ENCODE measurements at places on chromosomes 5 and 9. TPM values are rescaled to one million over a fixed set of nuclear protein-coding genes. Genes with fewer than 3 reads are reported as not detected.

The ENTR1 gene
- total RNA-seq: 32.2 TPM

The CCL21 gene
- total RNA-seq: 0.81 TPM

The WWC1 gene
- 7.6 TPM for total RNA-seq

The ADAM19 gene
- total RNA-seq: 8.0 TPM

The NKD2 gene
- total RNA-seq: 13.9 TPM

The BAAT gene
- total RNA-seq: 0.06 TPM

The SLC25A46 gene
- total RNA-seq: 49.1 TPM

The HK3 gene
- not detected for total RNA-seq

The GABBR2 gene
- total RNA-seq: not detected

The PNPLA7 gene
- total RNA-seq: 3.3 TPM

The CSF1R gene
- total RNA-seq: 0.15 TPM

The C5orf52 gene
- total RNA-seq: not detected

The PCDHGA1 gene
- total RNA-seq: 1.3 TPM

The MSX2 gene
- total RNA-seq: 7.0 TPM

The SLC6A3 gene
- total RNA-seq: not detected

The UAP1L1 gene
- total RNA-seq: 6.0 TPM

The DAB2IP gene
- total RNA-seq: 5.8 TPM

The ABO gene
- not detected for total RNA-seq

The C9orf153 gene
- not detected for total RNA-seq

The SPINK1 gene
- total RNA-seq: not detected

The INSL4 gene
- not detected for total RNA-seq

The EFCAB9 gene
- total RNA-seq: not detected

The PKN3 gene
- 1.2 TPM for total RNA-seq

The C9orf50 gene
- 0.12 TPM for total RNA-seq

The ENTPD8 gene
- total RNA-seq: not detected

The WNK2 gene
- total RNA-seq: not detected

The F2RL2 gene
- 8.2 TPM for total RNA-seq

The EGFL7 gene
- 35.9 TPM for total RNA-seq

The INSYN2B gene
- 14.5 TPM for total RNA-seq

The NEURL1B gene
- 9.1 TPM for total RNA-seq

The ARL10 gene
- total RNA-seq: 8.4 TPM

The CYLC2 gene
- not detected for total RNA-seq

The TMEM252 gene
- not detected for total RNA-seq

The PCSK5 gene
- total RNA-seq: 6.0 TPM

The FOXD4L3 gene
- 0.34 TPM for total RNA-seq

The ANKRD31 gene
- total RNA-seq: 0.05 TPM

The ANKRD20A1 gene
- total RNA-seq: not detected

The ADGRD2 gene
- total RNA-seq: not detected

The PCDHGA12 gene
- 43.9 TPM for total RNA-seq

The PCDHGA10 gene
- total RNA-seq: 8.7 TPM

The CA9 gene
- 3.9 TPM for total RNA-seq

The LHX3 gene
- total RNA-seq: not detected

The RASGRF2 gene
- 0.56 TPM for total RNA-seq

The IL6ST gene
- total RNA-seq: 945 TPM

The MARCOL gene
- not detected for total RNA-seq

The PLEKHG4B gene
- not detected for total RNA-seq

The PARP8 gene
- total RNA-seq: 6.1 TPM

The ZNF462 gene
- 9.5 TPM for total RNA-seq

All from cardiac ventricle fibroblast (primary cell).